ENCODE measurements at places on chromosomes 12 and 14. TPM values are rescaled to one million over a fixed set of nuclear protein-coding genes. Genes with fewer than 3 reads are reported as not detected.

DNA sequence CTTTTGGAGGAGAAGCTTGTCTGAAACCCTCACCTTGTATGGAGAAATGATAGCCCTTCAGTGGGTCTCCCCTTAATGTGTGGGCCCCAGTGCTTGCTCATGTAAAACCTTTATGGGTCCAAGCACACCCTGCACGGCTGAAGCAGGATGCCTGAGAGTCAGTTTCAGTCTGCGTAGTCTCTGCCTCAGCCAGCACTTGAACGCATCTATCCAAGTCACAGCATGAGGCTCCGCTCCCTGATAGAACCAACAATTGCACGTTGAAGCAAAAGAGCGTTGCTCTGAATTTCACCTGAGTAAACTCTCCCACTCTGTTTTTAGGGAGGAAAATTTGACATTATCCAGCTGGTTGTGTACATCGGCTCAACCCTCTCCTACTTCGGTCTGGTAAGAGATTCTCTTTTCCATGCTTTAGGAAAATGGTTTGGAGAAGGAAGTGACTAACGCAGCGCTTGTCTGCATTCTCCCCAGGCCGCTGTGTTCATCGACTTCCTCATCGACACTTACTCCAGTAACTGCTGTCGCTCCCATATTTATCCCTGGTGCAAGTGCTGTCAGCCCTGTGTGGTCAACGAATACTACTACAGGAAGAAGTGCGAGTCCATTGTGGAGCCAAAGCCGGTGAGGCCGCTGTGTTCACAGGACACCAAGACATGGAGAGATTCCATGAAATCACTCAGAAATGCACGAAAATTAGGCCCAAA lies 33.0 kb upstream of the P2RX4 start:
- no peak for DNase-seq

KLRC2 gene
- not detected for polyA plus RNA-seq

GRCh38 chr12:63010698-63011097 lies 75.7 kb upstream of the PPM1H start:
- DNase-seq: no peak

INHBC gene
- not detected for polyA plus RNA-seq

MAP1LC3B2 gene
- 12.4 TPM for polyA plus RNA-seq

DNA sequence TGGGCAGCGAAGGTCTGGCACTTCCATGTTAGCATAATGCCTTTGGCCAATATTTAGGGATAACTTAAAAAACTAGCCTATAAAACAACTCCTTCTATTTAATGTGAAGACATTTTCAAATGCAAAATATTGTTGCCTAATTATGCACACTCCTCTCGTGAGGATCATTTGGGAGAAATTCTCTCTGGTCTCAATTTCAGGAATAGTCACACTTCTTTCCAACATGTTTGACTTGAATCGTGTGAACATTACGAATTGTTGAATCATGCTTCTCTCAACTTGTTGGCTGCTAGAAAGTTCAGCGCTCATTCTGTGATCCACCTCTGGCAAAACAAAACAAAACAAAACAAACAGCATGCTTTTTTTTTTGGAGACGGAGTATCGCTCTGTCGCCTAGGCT lies 313.2 kb downstream of the SEC23A start:
- no peak for DNase-seq

DNA sequence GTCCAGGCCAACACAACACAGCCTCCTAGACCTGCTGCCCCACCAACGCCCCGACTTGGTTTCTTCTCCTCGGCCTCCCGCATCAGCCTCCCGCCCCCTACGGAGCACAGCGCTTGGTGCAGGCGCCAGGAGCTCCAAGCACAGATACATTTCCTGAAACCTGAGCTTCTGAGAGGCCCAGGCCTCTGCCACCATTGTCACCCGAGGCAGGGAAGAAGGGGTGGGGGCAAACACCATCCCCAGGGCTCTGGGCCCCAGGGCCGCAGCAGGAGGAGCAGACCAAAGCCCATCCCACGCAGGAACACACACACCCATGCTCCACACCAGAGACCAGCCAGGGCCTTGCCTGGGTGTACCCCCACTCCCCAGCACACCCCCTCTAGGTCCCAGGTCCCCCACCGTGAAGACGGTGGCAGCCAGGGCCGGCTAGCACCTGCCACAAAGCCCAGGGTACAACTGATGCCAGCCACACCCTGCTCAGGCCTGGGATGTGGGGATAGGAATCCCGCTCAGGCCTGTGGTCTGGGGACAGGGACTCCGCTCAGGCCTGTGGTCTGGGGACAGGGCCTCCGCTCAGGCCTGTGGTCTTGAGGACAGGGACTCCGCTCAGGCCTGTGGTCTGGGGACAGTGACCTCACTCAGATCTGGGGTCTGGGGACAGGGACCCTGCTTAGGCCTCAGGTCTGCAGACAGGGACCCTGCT lies 5.4 kb downstream of the JAG2 start:
- DNase-seq: no peak

- no peak for DNase-seq
Observed at GRCh38 chr12:98422359-98422758, 93.0 kb upstream of the TMPO start.

DNA sequence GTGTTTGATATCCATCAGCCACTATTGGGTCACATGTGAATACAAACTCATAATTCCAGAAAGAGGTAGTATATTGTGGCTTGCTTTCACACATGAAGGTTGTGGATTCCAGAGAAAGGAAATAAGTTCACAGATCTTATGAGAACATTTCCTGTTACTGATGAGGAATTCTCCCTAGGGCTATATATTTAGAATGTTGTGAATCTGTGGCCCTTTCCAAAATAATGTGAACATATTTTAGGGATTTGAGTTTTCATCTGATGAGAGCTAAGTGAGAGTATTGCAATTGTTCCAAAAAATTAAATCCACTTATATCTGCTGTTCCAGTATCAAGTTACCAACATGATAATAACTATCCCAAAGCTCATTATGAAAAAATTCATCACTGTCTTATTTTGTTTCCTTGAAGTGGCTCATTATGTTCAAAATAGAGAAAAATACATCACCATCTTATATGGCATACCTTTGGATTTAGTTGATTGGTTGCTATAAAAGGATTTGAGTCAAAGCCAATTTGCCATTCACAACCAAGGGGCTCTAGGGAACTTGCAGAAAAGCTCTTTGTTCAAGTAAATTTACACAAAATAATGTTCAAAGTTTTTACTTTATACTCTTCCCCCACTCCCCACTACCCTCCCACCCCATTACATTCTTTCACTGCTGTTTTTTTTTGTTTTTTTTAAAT lies 76.3 kb downstream of the MYRFL start:
- DNase-seq: no peak

- peak; percentile 68 for DNase-seq
Observed at GRCh38 chr12:121799156-121799841, 4.5 kb upstream of the SETD1B start.

ADAMTS20 gene
- polyA plus RNA-seq: not detected

RASSF8 gene
- not detected for polyA plus RNA-seq

EGLN3 gene
- not detected for polyA plus RNA-seq

GRCh38 chr14:91364524-91365270 lies 52.9 kb downstream of the CCDC88C start:
- DNase-seq: no peak

- no peak for DNase-seq
Observed at GRCh38 chr14:83757916-83758315, 1772.0 kb upstream of the FLRT2 start.

GRCh38 chr12:72889791-72890190 lies 617.6 kb downstream of the TRHDE start:
- no peak for DNase-seq

SEC23A gene
- polyA plus RNA-seq: 40.4 TPM

DNA sequence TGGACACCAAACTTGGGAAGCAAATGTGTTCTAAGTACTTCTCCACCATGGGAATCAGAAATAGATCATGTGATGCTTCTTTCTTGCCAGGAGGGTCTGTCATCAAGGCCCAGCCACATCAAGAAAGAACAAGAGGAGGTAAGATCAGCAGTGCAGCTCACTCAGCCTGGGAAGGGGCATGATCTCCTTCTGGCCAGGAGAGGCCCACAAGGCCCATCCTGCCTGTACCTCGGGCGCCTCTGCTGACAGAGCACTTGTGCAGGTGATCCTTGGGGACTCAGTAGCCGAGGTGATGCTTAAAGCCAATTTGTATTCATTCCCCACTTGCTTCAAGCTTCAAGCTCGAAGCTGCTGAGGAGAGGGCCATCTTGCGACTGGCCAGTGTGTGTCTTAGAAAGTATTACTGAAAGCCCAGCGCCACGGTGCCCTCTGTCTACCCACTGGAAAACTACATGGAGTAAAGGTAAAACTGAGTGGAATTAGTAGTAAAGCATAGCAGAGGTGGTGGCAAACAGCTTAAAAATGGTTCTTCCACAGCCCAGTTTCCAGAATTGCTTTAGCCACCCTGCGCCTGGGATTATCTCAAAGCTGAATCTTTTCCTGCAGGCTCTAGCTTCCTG lies 26.2 kb downstream of the RTRAF start:
- peak; percentile 18 for DNase-seq

FAIM2 gene
- polyA plus RNA-seq: 6.5 TPM

DNA sequence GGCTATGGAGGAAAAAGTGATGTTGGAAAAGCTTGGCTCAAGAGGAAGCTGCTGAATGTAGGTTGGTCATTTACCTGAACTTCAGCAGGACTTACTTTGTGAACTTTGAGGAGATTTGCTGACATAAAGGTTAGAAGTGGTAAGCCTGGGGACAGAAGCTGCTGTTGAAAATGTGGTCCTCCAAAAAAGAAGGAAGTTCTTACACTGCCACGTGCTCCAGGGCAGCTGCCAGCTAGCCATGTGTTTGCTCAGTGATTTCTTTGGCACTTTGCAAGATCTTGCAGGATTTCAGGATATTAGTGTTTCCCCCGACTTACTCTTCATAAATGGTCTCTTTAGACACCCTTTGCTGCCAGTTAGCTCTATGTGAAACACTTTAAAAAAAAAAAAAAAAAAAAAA lies 14.8 kb upstream of the DYRK2 start:
- DNase-seq: no peak

DNA sequence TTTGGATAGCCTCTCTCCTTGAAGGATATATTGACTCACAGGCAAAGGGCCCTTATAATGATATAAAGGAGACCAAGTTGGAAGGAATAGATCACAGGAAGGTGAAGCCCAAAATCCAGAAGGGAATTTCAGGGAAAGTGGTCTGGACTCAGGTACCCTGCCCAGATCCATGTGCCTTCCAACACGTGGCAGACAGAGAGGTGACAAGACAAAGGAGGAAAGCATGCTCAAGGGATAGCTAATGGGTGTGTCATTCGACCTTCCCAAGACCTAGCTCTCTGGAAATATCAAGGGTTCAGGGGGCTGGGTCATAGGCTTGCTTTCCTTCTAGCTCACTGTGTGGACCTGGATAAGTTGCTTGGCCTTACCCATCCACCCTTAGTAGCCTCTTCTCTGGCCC lies 214.3 kb downstream of the ZFP36L1 start:
- DNase-seq: no peak

HSPA2 gene
- polyA plus RNA-seq: 0.90 TPM

DNA sequence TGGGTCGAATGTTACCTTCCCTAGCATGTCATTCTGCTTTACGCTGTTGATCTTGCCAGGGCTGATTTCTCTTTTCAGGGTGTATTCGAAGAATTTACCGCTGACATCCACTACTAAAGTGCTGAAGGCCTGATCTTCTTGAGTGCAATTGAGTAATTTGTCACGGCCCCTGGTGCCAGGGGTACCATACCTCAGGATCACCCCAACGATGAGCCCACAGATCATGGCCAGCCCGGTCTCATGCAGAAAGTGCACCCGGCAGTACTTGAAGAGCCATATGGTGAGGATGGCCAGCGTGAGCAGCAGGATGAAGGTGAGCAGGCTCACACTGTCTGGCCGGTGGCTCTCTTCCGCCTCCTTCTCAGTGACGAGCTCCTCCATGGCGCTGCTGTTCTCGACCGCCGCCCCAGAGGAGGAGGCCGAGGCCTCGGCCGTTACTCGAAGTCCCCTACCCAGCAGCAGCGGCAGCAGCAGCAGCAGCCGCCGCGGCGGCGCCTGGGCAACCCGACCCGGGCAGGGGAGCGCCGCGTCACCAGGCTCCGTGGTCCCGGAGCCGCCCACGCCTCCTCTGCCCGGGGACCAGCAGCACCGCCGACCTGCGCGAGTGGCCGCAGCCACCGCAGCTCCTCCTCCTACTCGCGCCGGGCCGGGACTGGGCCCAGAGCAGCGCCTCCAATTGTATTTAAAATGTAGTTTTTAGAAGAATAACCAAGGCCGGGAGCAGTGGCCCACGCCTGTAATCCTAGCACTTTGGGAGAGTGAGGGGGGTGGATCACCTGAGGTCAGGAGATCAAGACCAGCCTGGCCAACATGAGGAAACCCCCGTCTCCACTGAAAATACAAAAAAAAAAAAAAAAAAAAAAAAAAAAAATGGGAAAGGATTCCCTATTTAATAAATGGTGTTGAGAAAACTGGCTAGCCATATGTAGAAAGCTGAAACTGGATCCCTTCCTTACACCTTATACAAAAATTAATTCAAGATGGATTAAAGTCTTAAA lies 58.5 kb upstream of the TMPO start:
- no peak for DNase-seq
